Heart left ventricle (tissue), 16 donors: ENCODE measurements at places on chromosomes 16 and 17. TPM values are rescaled to one million over a fixed set of nuclear protein-coding genes. Genes with fewer than 3 reads are reported as not detected.
A peak's percentile ranks its signal among the peaks of the same experiment; 100 is the strongest.

KCNJ18 gene
- polyA plus RNA-seq, result not detected

IL21R gene
- polyA plus RNA-seq, result 0.04 TPM

ELMO3 gene
- polyA plus RNA-seq, result 0.91 TPM

CCL16 gene
- polyA plus RNA-seq, result not detected

CYLD gene
- 7.5 TPM for polyA plus RNA-seq

DNA sequence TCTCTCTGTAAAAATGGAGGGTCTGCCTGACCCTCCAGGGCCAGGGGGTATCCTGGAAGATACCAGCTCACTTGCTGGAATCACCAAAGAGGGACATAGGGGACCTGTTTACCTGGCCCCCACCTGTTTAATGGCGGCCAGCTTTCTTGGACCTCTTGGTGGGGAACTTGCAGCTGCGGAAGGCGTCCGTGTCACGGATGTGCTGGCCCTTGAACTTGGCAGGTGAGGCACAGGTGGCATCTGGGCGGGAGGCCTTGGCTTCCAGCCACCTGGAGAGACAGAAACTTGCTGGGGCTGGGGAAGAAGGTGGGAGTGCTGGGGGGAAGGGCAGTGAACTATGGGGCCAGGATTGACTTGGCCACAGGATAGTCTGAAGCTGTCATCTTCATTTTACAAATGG, 3.5 kb downstream of the CHAD start:
- no peak for DNase-seq

- DNase-seq, result peak; percentile 93
Observed at GRCh38 chr16:4183237-4184037, 58.4 kb downstream of the SRL start.

DNA sequence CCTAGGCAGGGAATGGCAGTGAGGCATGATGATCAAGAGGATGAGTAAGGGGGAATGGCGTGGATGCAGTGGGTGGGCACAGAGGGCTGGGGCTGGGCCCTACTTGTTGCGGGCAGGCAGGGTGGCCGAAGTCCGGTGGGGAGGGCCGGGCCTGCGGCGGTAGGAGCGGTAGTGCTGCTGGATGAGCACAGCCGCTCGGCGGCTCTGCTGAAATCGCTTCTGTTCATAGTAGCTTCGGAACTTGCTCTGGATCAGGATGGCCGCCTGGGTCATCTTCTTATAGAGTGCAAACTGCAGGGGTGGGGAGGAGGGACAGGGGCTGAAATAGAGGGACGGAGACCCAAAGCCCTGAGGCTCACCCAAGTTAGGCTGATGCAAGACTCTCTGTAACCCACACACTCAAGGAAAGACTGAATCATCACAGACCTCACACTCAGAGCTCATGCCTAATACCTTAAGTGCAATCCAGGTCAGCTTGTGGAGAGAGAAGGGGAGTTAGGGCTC, 1.5 kb upstream of the SPAG7 start:
- no peak for DNase-seq

DNA sequence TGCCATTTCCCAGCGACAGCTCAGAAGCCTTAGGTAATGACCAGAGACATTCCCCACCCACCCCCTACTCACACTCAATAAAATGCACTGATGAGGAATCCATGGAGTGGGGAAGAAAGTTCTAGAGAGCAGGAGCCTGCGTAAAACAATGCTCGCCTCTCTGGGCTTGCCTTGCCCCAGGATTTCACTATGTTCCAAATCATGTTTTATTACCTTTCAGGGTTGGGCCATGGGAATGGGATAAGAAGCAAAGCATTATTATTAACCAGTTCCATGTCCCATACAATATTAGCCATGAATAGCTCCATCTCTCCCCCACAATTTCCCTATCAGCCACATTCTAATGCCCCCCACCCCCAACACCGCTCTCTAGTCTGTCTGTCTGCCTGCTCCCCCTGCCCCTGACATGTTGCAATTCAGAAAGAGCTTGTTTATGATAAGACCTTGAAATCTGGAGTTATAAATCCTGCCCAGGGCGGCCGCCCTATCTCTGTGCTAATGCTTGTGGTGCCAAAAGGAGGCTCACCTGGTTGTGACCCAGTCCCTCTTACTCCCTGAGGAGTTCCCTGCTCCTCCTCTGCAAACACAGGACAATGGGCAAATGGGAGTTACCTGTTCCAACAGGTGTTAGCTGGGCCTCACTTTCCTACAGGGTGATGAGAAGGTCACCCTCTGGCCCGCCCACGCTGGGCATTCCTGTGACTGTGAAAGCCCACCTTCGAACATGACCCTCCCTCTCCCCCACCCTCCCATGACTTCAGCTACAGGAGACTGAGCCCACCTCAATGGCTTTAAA, 28.0 kb upstream of the DDX52 start:
- no peak for DNase-seq

GRCh38 chr16:57788252-57788841, 13.9 kb downstream of the KIFC3 start:
- peak; percentile 66 for DNase-seq

GRCh38 chr16:79826732-79827475, 226.4 kb upstream of the MAF start:
- DNase-seq, result no peak

DNA sequence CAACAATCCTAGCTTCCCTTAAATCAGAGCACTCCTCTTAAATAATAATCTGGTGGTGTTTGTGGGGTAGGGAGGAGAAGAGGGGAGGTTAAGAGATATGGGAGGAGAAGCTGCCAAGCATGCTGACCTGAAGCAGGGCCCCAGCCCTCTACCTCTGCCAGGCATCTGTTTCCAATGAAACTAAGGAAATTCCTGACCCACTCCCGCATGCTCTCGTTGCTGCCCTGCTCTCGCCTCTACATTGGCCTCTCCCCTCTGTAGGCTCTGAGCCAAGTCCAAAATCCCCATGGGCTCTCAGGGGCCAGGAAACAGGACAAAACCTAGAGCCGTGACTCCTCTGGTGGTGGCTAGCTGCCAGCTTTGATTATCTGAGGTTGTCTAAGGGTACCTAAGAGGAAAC, 559.5 kb upstream of the CDH11 start:
- no peak for DNase-seq

- no peak for DNase-seq
Observed at GRCh38 chr17:69093279-69093789, 32.6 kb upstream of the ABCA9 start.

- DNase-seq, result no peak
Observed at GRCh38 chr17:61475726-61476125, 23.5 kb downstream of the TBX4 start.

DNA sequence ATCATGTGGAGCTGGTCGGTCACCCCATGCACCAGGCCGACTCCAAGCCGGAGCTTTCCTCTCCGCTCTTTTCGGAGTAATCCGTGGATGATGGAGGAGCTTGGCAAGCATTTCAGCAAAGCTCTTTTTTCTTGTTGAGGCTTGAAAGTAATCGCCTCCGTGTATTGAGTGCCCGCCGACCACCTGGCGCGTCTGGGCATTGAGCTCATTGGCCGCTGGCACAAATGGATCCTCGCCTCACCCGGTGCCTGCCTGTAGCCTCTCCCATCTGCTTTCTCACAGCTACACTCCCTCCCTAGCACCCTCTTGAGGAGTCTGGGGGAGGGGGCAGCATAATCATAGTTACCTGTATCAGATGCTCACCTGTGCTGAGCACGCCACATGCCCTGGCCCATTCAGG, 148.9 kb downstream of the CMIP start:
- DNase-seq, result no peak
